ENCODE measurements at places on chromosomes 1 and 21.

- no peak for DNase-seq
Measured at GRCh38 chr21:31798842-31799704, 67.2 kb upstream of the SCAF4 start.

GRCh38 chr1:8127171-8127641, 101.1 kb upstream of the ERRFI1 start:
- no peak for DNase-seq

DNA sequence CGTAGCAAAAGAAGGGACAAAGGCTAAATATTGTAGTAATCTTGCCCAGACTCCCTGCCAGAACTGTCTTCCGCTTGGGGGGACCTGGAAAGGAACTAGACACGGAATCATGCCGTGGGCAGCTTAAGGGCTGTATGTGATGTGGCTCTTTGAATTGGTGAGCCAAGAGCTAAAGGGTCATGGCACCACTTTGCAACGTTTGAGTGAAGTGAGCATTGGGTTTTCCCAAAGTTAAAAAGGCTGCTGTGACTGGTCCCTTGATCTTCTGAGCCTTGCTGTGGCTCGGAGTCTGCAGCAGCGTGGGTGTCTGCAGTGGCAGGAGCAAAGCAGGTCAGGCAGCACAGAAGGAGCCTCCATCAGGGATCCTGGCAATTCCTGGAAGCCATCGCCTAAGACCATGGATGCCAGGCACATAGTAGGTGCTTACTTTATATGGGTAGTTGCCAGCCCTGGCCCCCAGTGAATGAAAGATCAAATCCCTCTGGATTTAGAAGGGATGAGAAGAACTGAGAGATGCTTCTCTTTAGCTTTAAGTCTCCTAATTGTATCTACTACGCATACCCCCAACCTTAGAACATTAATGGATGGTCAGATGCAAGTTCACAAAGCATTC, 1.8 kb downstream of the SMYD2 start:
- no peak for DNase-seq

GRCh38 chr1:23591460-23592208, 32.3 kb upstream of the ID3 start:
- DNase-seq: no peak

GRCh38 chr1:63429281-63429680, 61.9 kb downstream of the ALG6 start:
- no peak for DNase-seq

DNA sequence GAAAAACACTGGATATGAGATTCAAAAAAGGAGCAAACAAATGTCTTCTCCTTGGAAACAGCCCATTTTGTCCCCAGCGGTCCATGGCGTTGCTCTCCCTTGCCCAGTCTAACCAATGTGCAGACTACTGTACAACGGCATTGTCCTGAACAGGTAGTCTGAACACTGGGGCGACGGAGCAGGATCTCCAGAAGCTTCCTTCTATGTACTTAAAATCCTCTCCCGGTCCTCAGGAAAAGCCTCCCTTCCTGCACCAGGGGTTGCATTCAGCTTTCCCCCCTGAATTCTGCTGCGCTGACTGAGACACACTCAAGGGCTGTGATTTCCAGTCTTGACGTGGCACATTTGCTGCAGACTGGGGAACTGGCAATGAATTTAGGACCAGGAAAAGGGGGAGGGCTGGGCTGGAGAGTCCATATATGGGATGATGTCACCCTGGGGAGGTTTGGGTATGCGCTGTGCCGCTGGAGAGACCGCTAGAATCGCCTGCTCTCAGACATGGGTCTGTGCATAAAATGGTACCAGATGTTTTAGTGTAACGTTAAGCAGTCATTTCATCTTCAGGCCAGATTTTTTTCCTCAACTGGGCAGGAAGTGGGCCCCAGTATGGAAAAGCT, 275.9 kb upstream of the C1orf105 start:
- DNase-seq: peak; percentile 77
